ENCODE measurements at places on chromosomes 16 and 17. TPM values are rescaled to one million over a fixed set of nuclear protein-coding genes. Genes with fewer than 3 reads are reported as not detected.

Gene ABCC12
- not detected for total RNA-seq

Gene TTYH2
- total RNA-seq: 46.7 TPM

Gene CBLN1
- 0.85 TPM for total RNA-seq

Gene NEUROD2
- total RNA-seq: not detected

Gene CD300C
- 1.7 TPM for total RNA-seq

Gene SPECC1
- 53.6 TPM for total RNA-seq

Gene TBC1D26
- 0.27 TPM for total RNA-seq

All from sciatic nerve (tissue), 2 donors.